Breast epithelium (tissue), 4 donors: ENCODE measurements at places on chromosomes 4 and X. TPM values are rescaled to one million over a fixed set of nuclear protein-coding genes. Genes with fewer than 3 reads are reported as not detected.

GRCh38 chr4:182369211-182369610 lies 126.0 kb downstream of the TENM3 start:
- no peak for DNase-seq
- no peaks in the 10 kb centered on the region for H3K4me1 ChIP-seq
- no peak overlapping the region for H3K4me3 ChIP-seq
- no peaks in the 10 kb centered on the region for H3K36me3 ChIP-seq

The PRIMPOL gene
- total RNA-seq: 15.4 TPM

The CXCL11 gene
- not detected for total RNA-seq

DNA sequence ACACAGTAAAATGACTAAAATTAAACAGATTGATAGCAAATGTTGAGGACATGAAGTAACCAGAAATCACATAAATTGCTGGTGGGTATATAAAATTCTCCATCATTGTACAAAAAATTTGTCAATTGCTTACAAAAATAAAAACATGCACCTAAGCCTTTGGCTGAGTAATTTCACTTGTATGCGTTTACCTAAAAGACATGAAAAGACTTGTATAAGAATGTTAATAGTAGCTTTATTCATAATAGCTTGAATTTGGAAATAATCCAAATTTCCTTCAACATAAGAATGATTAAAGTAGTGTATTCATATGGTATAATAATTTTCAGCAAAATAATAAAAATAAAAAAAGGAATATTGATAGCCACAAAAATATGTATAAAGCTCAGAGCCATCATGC lies 37.7 kb downstream of the PDHA2 start:
- H3K27ac ChIP-seq: no peak overlapping the region
- no peaks in the 10 kb centered on the region for H3K36me3 ChIP-seq
- H3K4me1 ChIP-seq: no peaks in the 10 kb centered on the region
- no peak for DNase-seq
- H3K4me3 ChIP-seq: no peak overlapping the region

- H3K4me3 ChIP-seq: no peak overlapping the region
- DNase-seq: no peak
- H3K27me3 ChIP-seq: no peaks in the 10 kb centered on the region
- H3K4me1 ChIP-seq: no peaks in the 10 kb centered on the region
Observed at GRCh38 chr4:127843704-127844600, 36.7 kb upstream of the PLK4 start.

GRCh38 chr4:24794480-24794879 lies 893 bp upstream of the SOD3 start:
- no peaks in the 10 kb centered on the region for H3K27me3 ChIP-seq
- DNase-seq: no peak
- H3K27ac ChIP-seq: peak overlapping the region; percentile 85
- no peaks in the 10 kb centered on the region for H3K4me1 ChIP-seq

DNA sequence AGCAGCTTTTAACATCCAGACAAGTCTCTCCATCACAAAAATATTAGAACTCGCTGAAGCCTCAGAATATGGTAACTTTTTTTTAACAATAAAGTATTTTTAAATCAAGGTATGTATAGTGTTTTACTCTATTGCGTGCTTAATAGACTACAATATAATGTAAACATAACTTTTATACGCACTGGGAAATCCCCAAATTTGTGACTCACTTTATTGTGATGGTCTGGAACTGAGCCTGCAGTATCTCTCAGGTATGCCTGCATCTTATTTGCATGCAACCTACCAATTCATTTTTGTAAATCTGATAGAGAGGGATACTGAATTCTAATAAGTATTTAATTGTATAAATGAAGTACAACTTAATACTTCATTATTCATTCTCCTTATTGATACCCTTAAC lies 823.5 kb downstream of the ADGRL3 start:
- H3K27me3 ChIP-seq: no peaks in the 10 kb centered on the region
- no peaks in the 10 kb centered on the region for H3K36me3 ChIP-seq
- no peak overlapping the region for H3K4me3 ChIP-seq
- H3K27ac ChIP-seq: no peak overlapping the region

- no peaks in the 10 kb centered on the region for H3K36me3 ChIP-seq
- no peaks in the 10 kb centered on the region for H3K4me1 ChIP-seq
- peak; percentile 51 for DNase-seq
- H3K27me3 ChIP-seq: no peaks in the 10 kb centered on the region
- H3K27ac ChIP-seq: no peak overlapping the region
- H3K4me3 ChIP-seq: no peak overlapping the region
Observed at GRCh38 chrX:119512146-119512800, 44.0 kb downstream of the SLC25A5 start.

- H3K27ac ChIP-seq: peak overlapping the region; percentile 94
- peak; percentile 67 for DNase-seq
- peak overlapping the region; percentile 55 for H3K4me3 ChIP-seq
- no peaks in the 10 kb centered on the region for H3K4me1 ChIP-seq
- H3K27me3 ChIP-seq: no peaks in the 10 kb centered on the region
Observed at GRCh38 chr4:41216294-41217019, 2.1 kb upstream of the APBB2 start.

GRCh38 chr4:4784379-4784778 lies 75.1 kb upstream of the MSX1 start:
- no peak overlapping the region for H3K27ac ChIP-seq
- H3K36me3 ChIP-seq: no peaks in the 10 kb centered on the region
- H3K27me3 ChIP-seq: no peaks in the 10 kb centered on the region
- no peak overlapping the region for H3K4me3 ChIP-seq

DNA sequence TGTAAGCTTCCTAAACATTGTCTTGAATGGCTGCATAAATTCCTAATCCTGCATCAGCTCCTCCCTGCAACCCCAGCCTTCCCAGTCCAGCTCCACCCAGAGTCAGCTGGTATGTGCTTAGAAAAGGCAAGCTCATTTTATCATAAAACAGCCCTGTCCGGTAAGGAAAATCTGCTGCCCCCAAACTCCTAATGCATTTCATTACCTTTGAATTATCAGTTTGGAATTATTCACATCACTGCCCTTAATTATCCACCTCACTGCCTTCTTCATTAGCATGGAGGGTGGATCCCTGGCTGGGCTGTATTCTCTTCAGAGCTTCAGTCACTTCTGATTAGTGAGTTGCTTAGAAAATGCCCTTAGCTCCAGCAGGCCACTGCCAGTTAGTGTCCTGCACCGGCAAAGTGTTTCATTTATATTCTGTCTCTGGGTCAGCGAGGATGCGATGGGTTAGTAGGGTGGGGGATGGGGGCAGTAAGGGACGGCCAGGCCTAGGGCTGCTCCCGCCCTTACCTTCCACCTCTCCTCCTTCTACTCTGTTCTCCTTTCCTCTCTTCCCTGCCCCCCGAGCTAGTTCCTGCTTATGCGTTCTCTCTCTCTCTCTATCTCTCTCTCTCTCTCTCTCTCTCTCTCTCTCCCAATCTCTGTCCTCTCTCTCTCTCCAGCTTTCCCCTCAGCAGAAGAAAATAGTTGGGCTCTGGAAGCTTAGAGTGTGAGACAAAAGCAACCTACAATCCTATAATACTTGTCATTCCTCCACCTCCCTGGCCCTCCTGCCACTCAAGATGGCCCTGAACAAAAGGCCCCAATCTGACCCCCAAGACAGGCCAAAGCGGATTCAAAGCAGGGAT lies 174.8 kb upstream of the KLF3 start:
- H3K27ac ChIP-seq: peak overlapping the region; percentile 79
- H3K36me3 ChIP-seq: no peaks in the 10 kb centered on the region
- DNase-seq: no peak
- no peak overlapping the region for H3K4me3 ChIP-seq
- no peaks in the 10 kb centered on the region for H3K27me3 ChIP-seq

The CSAG1 gene
- total RNA-seq: not detected

GRCh38 chr4:822361-823175 lies 3.4 kb downstream of the CPLX1 start:
- H3K27me3 ChIP-seq: peaks cover 88% of the 10 kb centered on the region
- DNase-seq: no peak
- no peak overlapping the region for H3K4me3 ChIP-seq
- H3K4me1 ChIP-seq: peaks cover 12% of the 10 kb centered on the region
- no peak overlapping the region for H3K27ac ChIP-seq

DNA sequence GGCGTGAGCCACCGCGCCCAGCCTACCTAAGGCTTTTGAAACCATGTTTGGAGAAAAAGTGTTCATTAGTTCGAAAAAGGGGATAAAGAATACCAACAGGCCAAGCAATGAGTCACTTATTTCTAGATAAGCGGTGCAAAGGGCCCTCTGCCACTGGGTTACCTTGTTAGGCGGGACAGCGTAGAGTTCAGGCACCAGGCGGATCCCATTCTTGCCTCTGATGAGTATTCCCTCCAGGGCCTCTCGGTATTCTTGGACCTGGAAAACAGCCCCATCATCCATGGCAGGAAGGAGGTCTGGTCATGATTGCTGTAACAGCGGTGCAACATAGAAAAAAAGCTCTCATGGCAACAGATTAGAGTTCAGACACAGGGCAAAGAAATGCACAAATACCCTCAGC lies 48.0 kb downstream of the PHKA2 start:
- no peak overlapping the region for H3K27ac ChIP-seq
- no peaks in the 10 kb centered on the region for H3K4me1 ChIP-seq
- DNase-seq: no peak
- H3K27me3 ChIP-seq: no peaks in the 10 kb centered on the region
- H3K4me3 ChIP-seq: no peak overlapping the region
- H3K36me3 ChIP-seq: no peaks in the 10 kb centered on the region

DNA sequence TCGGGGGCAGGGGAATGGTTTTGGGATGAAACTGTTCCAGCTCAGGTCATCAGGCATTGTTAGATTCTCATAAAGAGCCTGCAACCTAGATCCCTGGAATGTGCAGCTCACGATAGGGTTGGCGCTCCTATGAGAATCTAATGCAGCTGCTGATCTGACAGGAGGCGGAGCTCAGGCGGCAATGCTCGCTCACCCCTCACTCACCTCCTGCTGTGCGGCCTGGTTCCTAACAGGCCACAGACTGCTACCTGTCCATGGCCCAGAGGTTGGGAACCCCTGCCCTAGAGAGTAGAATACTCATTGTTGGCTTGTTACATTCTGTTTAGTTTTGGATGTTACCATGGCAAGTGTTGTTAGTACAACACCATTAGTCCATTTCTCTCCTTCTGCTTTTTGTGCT lies 40.8 kb upstream of the STX18 start:
- H3K27ac ChIP-seq: no peak overlapping the region
- H3K27me3 ChIP-seq: no peaks in the 10 kb centered on the region
- no peaks in the 10 kb centered on the region for H3K36me3 ChIP-seq
- no peak overlapping the region for H3K4me3 ChIP-seq

The HTT-AS gene
- not detected for total RNA-seq

GRCh38 chrX:41982953-41983352 lies 59.6 kb upstream of the CASK start:
- H3K4me1 ChIP-seq: no peaks in the 10 kb centered on the region
- no peaks in the 10 kb centered on the region for H3K36me3 ChIP-seq
- H3K27ac ChIP-seq: no peak overlapping the region

DNA sequence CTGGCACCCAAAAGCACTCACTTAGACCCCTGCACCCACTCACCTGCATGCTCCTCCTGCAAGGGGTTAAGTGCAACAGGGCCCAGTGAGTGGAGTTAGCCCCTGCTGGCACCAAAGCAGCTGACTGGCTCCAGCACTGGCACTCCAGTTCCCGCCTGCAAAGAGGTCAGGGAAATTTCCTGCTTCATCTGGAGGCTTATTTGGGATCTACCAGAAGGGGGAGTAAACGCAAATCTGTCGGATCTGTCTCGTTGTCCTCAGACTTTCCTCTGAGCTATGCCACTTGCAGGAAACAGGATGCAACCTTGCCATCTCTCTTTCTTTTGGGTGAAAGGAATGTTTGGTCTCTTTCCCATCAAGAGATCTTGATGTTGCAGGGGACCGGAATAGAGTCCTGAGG lies 435.6 kb downstream of the PCDH10 start:
- no peak overlapping the region for H3K27ac ChIP-seq
- H3K4me3 ChIP-seq: no peak overlapping the region
- H3K36me3 ChIP-seq: no peaks in the 10 kb centered on the region
- no peaks in the 10 kb centered on the region for H3K27me3 ChIP-seq
- H3K4me1 ChIP-seq: no peaks in the 10 kb centered on the region
- no peak for DNase-seq

The ETDA gene
- not detected for total RNA-seq

The APBB2 gene
- 192 TPM for total RNA-seq

DNA sequence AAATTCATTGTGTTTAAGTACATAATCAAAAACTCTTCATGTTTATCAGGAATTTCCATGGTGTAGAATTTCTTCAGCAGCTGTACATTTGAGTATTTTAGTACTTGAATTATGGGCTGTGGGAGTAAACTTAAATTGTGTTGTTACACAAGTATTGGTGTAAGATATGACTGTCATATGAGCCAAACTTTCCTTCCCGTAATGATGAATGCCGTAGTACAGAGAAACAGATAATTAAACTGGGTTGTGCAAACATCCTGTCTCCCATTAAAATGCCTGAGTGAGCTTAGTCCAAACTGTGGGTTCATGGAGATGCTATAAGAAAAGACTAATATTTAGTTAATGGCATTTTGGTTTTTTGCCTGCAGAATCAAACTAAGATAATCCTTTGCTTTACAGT lies 159.2 kb downstream of the SLC4A4 start:
- no peaks in the 10 kb centered on the region for H3K4me1 ChIP-seq
- H3K27me3 ChIP-seq: no peaks in the 10 kb centered on the region
- no peak overlapping the region for H3K27ac ChIP-seq
- DNase-seq: no peak
- H3K36me3 ChIP-seq: no peaks in the 10 kb centered on the region
- no peak overlapping the region for H3K4me3 ChIP-seq

- no peak overlapping the region for H3K4me3 ChIP-seq
- H3K4me1 ChIP-seq: no peaks in the 10 kb centered on the region
- no peak for DNase-seq
- no peaks in the 10 kb centered on the region for H3K27me3 ChIP-seq
- H3K27ac ChIP-seq: no peak overlapping the region
- no peaks in the 10 kb centered on the region for H3K36me3 ChIP-seq
Observed at GRCh38 chrX:41516999-41517765, 70.0 kb downstream of the NYX start.

DNA sequence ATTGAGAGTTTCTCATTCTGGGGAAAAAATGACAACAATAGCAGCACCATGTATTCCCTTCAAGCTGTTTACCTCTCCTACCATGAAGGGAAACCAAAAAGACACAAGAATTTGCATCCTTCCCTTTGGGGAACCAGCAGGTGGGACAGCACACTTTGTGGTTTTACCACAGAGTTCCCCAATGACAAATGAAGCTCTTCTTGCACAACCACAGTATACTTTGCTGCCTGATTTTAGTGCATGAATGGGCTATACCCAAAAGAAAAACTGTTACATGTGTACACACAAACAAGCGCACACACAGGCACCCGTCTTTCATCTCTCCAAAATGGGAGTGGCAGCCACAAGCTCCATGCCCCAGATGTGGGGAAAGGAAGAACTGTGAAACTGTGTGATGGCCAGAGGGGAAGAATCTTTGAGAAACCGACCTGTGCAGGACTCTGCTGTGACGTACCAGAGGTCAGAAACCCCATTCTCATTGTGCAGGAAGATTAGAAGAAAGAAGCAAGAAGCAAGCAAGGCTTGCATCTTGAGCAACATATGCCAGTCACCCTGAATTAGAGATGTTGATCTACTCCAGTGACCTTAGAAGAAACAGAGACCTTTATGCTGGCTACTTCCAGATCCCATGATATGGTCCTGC lies 2.7 kb upstream of the MAML3 start:
- H3K4me1 ChIP-seq: peaks cover 4% of the 10 kb centered on the region
- DNase-seq: no peak
- no peak overlapping the region for H3K27ac ChIP-seq
- H3K27me3 ChIP-seq: no peaks in the 10 kb centered on the region
